ENCODE measurements at places on chromosomes 4 and X. TPM values are rescaled to one million over a fixed set of nuclear protein-coding genes. Genes with fewer than 3 reads are reported as not detected.

Gene ETDB
- total RNA-seq: not detected

Gene SLITRK4
- total RNA-seq: 0.92 TPM

Gene TMEM47
- 37.8 TPM for total RNA-seq

Gene SUPT20HL2
- total RNA-seq: not detected

Gene NOCT
- total RNA-seq: 7.5 TPM

Gene CAPN6
- 0.09 TPM for total RNA-seq

Gene MBNL3
- 5.9 TPM for total RNA-seq

Gene NIPAL1
- total RNA-seq: 0.08 TPM

Gene ESX1
- not detected for total RNA-seq

Gene FABP2
- 0.09 TPM for total RNA-seq

Gene FGFRL1
- total RNA-seq: 24.0 TPM

Gene ODAPH
- not detected for total RNA-seq

Gene H2BW2
- total RNA-seq: not detected

Gene AFF2
- 0.23 TPM for total RNA-seq

Gene CT45A1
- total RNA-seq: not detected

GRCh38 chr4:87465739-87466366, 43.5 kb downstream of the NUDT9 start:
- no peak for DNase-seq
- H3K36me3 ChIP-seq: no peaks in the 10 kb centered on the region
- no peak overlapping the region for H3K4me3 ChIP-seq
- no peaks in the 10 kb centered on the region for H3K27me3 ChIP-seq
- H3K4me1 ChIP-seq: peaks cover 8% of the 10 kb centered on the region

GRCh38 chrX:68433981-68434299, 645 bp upstream of the OPHN1 start:
- H3K36me3 ChIP-seq: no peaks in the 10 kb centered on the region
- peak overlapping the region; percentile 90 for H3K27ac ChIP-seq
- H3K27me3 ChIP-seq: no peaks in the 10 kb centered on the region
- no peak for DNase-seq
- peaks cover 10% of the 10 kb centered on the region for H3K4me1 ChIP-seq
- peak overlapping the region; percentile 77 for H3K4me3 ChIP-seq

GRCh38 chr4:64130907-64131306, 278.3 kb downstream of the TECRL start:
- no peaks in the 10 kb centered on the region for H3K4me1 ChIP-seq
- no peak overlapping the region for H3K4me3 ChIP-seq
- H3K36me3 ChIP-seq: no peaks in the 10 kb centered on the region
- no peak for DNase-seq
- H3K27me3 ChIP-seq: no peaks in the 10 kb centered on the region

DNA sequence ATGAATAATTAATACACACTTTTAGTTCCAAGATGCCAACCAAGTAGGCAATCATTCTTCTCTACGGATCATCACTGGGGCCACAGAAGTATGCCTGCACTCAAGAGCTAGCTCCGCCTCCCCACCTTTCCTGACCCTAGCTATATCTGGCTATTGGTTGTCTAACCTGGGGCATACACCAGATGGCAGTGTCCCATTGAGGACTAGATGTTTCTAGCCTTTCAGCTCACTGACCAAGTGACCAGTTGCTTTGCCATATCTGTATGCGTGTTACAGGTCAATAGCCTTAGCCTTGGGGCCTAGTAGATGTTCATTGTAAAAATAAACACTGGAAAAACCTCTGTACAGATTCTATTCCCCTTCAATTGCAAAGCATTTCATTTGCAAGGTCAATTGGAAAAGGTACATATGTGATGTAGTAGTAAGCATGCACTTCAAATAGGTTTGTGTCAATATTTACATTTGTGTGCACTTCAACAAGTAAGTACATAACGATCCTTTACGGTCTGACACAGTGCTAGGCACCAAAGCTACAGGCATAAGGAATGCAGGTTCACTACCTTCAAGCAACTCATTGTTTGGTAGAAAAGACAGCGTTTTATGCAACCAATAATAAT, 521.7 kb downstream of the PPARGC1A start:
- H3K27ac ChIP-seq: no peak overlapping the region
- no peaks in the 10 kb centered on the region for H3K36me3 ChIP-seq
- DNase-seq: no peak
- H3K27me3 ChIP-seq: no peaks in the 10 kb centered on the region
- H3K4me1 ChIP-seq: no peaks in the 10 kb centered on the region

DNA sequence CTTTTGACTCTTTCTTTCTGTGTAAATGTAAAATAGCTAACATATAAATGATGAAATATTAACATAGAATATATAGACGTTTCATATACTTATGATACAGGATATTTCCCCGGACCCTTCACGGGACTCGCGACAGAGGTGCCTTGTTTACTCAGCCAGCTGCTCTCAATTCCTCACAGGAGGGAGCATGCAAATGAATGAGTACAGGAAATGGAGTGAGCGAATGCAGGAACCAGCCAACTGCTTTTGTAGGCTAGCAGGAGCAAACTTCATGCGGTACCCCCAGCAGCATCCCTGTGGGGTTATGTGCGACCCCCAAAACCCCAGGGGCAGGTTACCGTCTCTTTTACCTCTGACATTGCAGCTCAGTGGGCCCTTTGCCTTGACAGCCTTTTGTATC, 110.3 kb upstream of the PDHA2 start:
- no peak overlapping the region for H3K27ac ChIP-seq
- no peaks in the 10 kb centered on the region for H3K4me1 ChIP-seq
- H3K4me3 ChIP-seq: no peak overlapping the region
- no peak for DNase-seq
- H3K36me3 ChIP-seq: no peaks in the 10 kb centered on the region
- no peaks in the 10 kb centered on the region for H3K27me3 ChIP-seq

DNA sequence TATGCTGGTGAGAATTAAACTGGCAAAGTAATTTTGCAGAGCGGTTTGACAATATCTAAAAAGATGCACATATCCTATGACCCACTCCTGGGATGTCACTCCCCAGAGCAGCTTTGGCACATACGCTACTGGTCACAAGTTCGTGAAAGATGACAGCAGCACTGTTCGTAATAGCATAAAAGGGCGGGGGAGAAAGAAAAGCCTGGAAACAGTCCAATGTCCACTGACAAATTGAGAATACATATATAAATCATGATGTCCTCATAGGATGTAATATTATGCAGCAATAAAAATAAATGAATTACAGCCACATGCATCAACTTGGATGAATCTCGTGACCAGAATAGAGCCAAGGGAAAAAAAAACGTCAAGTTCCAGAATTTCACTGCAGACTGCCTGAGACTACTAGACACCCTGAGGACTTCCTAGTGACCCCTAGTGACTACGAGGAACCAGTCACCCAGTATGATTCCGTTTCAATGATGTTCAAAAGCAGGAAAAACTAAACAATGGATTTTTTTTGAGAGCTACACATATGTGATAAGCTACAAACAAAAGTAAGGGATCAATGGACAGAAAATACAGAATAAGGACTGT, 1.8 kb downstream of the PCSK1N start:
- no peaks in the 10 kb centered on the region for H3K36me3 ChIP-seq
- DNase-seq: no peak

DNA sequence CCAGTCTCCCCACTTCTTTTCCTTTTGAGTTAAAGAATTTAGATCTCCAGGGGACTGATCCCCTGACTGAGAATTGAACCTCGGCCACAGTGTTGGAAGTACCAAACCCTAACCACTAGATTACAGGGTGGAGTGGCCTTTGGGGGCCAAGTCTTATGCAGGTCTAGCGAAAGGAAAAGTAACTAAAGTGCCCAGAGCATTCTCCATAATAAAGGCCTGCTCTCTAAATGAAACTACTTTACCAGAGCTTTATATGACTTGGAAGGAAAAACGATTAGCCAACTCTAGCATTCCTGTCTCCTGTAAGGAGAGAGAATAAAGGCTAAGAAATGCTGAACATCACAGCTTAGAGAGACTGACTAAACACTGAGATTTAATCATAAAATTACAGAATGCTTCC, 788.0 kb downstream of the C4orf33 start:
- no peak overlapping the region for H3K27ac ChIP-seq
- no peak for DNase-seq
- no peaks in the 10 kb centered on the region for H3K4me1 ChIP-seq
- H3K27me3 ChIP-seq: no peaks in the 10 kb centered on the region
- H3K4me3 ChIP-seq: no peak overlapping the region

GRCh38 chrX:152943826-152944225, 46.0 kb downstream of the ZNF185 start:
- no peaks in the 10 kb centered on the region for H3K36me3 ChIP-seq
- H3K4me3 ChIP-seq: no peak overlapping the region
- peaks cover 6% of the 10 kb centered on the region for H3K4me1 ChIP-seq
- no peak overlapping the region for H3K27ac ChIP-seq
- DNase-seq: no peak

DNA sequence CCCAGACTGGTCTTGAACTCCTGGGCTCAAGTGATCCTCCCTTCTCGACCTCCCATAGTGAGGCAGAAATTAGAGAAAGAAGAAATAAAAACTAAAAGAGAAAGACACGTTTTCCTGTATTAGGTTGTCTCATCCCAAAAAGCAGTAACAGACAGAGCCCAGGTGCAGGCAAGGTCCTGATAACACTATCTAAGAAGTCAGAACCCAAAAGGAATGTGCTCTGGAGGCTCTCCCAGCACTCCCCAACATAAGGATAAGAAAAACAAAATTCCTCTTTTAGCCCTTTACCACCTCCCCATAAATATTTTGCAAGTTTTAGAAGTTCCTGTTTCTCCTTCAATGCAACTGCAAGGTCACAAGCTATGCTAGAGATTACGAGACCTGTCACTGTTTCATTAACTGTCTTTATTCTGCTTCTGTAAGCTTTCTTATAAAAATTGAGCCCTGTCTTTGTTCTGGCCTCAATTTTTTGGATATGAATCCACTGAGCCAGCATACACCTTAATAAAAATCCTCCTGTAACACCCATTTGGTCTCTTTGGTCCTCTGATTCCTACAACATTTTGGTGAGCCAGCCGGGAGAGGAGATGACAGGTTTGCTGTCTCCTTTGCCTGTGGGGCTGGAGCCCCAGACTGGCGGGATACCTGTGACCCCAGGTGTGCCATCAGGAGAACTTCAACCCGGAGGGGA, 25.9 kb downstream of the LIAS start:
- no peaks in the 10 kb centered on the region for H3K36me3 ChIP-seq
- H3K27ac ChIP-seq: no peak overlapping the region
- no peak overlapping the region for H3K4me3 ChIP-seq

DNA sequence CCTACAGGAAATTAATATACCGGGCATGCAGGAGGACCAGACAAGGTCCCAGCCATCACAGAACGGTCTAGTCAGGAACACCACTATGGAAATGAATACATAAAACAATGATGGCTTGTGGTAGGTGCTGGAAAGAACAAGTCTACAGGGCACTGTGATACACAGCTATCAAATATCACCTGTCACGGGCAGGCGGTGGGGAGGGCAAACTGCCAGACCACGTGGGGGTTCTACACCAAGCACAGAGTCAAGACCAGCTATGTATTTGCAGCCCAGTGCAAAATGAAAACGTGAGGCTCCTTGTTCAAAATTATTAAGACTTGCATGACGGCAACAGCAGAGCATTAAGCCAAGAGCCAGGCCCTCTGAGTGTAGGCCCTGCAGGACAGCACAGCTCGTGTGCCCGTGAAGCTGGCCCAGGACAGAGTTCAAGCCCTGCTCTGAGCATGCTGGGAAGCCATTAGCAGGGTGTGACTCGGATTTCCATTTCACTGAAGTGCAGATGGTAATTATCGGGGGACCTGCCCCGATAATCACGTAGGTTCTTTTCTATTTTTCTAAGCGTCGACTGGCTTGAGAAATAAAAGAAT, 83.6 kb downstream of the JAKMIP1 start:
- H3K4me3 ChIP-seq: no peak overlapping the region
- no peak for DNase-seq
- H3K36me3 ChIP-seq: no peaks in the 10 kb centered on the region

DNA sequence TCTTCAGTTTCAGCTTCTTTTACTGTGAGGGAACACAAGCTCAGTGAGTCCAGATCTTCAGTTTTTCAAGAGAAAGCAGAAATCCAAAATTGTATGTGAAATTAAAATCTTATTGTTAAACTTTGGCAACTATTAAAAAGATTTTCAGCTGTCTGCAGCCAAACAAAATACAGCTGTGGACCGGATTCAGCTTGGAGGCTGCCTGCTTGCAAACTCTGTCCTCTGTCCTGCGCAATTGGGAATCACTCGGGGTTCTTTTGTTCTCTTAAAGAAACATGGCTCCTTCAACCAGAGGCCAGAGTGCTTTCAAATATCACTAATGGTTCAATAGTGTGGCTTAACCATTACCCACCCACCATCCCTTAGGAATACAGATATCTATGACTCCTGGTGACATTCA, 201.2 kb downstream of the CHIC2 start:
- no peaks in the 10 kb centered on the region for H3K36me3 ChIP-seq
- no peak overlapping the region for H3K4me3 ChIP-seq
- peak overlapping the region; percentile 40 for H3K27ac ChIP-seq
- no peaks in the 10 kb centered on the region for H3K27me3 ChIP-seq

GRCh38 chr4:153093396-153093795, 110.8 kb upstream of the TRIM2 start:
- no peaks in the 10 kb centered on the region for H3K36me3 ChIP-seq
- no peaks in the 10 kb centered on the region for H3K27me3 ChIP-seq
- DNase-seq: no peak
- no peaks in the 10 kb centered on the region for H3K4me1 ChIP-seq

GRCh38 chr4:23981328-23981727, 91.5 kb upstream of the PPARGC1A start:
- H3K4me3 ChIP-seq: no peak overlapping the region
- H3K4me1 ChIP-seq: no peaks in the 10 kb centered on the region
- H3K36me3 ChIP-seq: no peaks in the 10 kb centered on the region
- DNase-seq: no peak
- no peaks in the 10 kb centered on the region for H3K27me3 ChIP-seq

DNA sequence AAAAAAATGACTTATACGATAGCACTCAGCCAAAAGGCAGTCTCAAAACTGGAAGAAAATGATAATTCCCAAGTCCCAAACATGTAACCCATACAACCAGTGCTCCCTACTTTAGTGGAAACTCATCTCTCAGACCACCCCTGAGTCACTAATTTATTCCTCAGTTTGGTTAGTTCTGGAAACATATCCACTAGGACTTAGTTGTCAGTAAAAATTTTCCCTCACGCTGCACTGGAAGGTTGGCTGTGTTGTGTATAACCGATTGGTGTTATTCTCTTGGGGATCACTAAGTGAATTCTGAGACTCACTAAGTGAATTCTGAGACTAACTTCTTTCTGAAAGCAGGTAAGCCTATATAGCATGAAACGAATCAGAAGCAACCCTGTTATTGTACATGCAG, 48.5 kb upstream of the GAB1 start:
- H3K27me3 ChIP-seq: no peaks in the 10 kb centered on the region
- H3K36me3 ChIP-seq: no peaks in the 10 kb centered on the region
- no peak for DNase-seq
- no peak overlapping the region for H3K4me3 ChIP-seq

DNA sequence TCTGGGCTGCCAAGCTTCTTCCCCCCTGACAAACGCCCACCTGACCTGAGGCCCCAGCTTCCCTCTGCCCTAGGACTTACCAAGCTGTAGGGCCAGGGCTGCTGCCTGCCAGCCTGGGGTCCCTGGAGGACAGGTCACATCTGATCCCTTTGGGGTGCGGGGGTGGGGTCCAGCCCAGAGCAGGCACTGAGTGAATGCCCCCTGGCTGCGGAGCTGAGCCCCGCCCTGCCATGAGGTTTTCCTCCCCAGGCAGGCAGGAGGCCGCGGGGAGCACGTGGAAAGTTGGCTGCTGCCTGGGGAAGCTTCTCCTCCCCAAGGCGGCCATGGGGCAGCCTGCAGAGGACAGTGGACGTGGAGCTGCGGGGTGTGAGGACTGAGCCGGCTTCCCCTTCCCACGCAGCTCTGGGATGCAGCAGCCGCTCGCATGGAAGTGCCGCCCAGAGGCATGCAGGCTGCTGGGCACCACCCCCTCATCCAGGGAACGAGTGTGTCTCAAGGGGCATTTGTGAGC, 37.0 kb downstream of the HTRA3 start:
- H3K4me3 ChIP-seq: no peak overlapping the region
- no peaks in the 10 kb centered on the region for H3K36me3 ChIP-seq
- peaks cover 42% of the 10 kb centered on the region for H3K4me1 ChIP-seq
- DNase-seq: no peak

All from heart right ventricle (tissue), 16 donors.